ENCODE measurements at places on chromosomes 7 and 10.

DNA sequence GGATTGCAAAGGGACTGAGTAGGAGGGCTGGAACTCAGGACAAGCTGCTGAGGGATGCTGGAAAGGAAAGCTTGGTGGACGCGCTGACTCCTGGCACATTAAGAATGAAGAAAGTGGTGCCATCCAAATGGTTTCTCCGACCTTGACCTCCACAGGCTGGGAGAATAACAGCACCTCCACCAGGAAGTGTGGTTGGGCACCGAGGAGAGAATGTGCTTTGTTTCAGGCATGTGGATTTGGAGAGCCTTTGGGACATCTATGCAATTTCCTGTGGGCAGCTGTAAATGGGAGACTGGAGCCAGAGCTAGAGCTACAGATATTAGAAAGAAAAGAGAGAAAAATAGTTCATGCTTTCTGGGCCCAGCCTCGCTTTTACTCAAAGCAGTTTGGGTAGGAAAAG, 29.8 kb upstream of the HABP2 start:
- no peak for DNase-seq

- DNase-seq: peak; percentile 59
Observed at GRCh38 chr10:110056822-110057221, 49.0 kb downstream of the ADD3 start.

DNA sequence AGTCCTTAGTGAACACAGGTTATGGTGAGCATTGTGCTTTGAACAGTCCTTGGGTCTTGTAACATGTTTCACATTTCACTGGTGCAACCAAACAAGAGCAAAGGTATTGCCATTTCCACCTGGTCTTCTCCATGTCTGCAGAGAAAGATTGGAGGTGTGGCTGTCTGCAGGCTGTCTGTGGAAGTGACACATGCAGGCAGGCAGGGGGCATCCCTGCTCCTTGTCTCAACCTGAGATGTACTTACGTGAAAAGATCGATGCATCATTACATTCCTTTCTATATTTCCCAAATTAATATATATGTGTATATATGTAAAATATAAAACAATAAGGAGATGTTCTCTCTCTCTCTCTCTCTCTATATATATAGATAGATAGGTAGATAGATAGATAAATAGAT, 54.3 kb downstream of the LRRC18 start:
- no peak for DNase-seq

GRCh38 chr10:35140727-35141126, 14.1 kb downstream of the CREM start:
- DNase-seq: no peak

GRCh38 chr7:155287284-155287935, 10.3 kb upstream of the INSIG1 start:
- no peak for DNase-seq

GRCh38 chr7:17989546-17989945, 38.1 kb downstream of the PRPS1L1 start:
- DNase-seq: peak; percentile 42

- peak; percentile 29 for DNase-seq
Observed at GRCh38 chr7:69245646-69246045, 352.6 kb upstream of the AUTS2 start.

GRCh38 chr10:79223091-79224048, 123.9 kb upstream of the PPIF start:
- DNase-seq: peak; percentile 69

DNA sequence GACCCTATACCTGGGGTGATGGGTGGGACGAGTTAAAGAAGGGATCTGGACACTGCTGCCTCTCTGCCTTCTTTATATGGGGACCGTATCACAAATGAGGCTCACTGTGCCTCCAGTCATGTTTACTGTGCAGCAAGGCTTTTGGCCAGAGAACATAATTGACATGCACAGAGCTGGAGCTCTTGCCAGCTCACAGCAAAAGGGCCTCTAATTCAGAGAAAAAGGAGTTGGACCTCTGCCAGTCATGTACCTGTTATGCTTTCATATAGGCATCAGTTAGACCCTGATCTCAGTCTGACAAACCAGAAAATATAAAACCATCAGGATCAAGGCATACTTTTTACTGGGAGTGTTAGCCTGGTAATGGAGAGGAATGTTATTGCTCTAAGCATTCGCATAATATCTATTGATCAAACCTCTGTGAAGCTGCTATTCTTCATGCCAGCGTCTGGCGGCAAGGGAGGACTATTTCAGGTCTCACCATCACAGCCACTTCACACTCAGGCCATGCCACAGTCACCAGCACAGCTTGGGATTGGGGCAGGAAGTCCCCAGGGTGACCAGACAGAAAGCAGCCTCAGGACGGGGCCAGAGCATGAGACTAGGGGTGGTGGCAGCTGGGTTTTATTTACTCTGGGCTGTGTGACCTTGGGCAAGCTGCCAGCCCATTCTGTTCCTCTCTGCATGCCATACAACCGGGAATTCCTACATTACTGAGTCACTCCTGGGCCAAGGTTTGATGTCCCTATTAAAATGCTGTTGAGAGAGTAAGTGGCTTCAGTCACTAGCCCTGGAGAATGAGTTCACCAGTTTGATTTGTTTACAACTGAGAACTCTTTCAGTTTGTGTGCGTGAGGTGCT, 90.1 kb downstream of the NPSR1 start:
- DNase-seq: peak; percentile 71

- DNase-seq: peak; percentile 36
Observed at GRCh38 chr7:116552602-116553001, 27.8 kb downstream of the CAV1 start.

GRCh38 chr10:79336739-79337138, 10.5 kb upstream of the PPIF start:
- peak; percentile 65 for DNase-seq

DNA sequence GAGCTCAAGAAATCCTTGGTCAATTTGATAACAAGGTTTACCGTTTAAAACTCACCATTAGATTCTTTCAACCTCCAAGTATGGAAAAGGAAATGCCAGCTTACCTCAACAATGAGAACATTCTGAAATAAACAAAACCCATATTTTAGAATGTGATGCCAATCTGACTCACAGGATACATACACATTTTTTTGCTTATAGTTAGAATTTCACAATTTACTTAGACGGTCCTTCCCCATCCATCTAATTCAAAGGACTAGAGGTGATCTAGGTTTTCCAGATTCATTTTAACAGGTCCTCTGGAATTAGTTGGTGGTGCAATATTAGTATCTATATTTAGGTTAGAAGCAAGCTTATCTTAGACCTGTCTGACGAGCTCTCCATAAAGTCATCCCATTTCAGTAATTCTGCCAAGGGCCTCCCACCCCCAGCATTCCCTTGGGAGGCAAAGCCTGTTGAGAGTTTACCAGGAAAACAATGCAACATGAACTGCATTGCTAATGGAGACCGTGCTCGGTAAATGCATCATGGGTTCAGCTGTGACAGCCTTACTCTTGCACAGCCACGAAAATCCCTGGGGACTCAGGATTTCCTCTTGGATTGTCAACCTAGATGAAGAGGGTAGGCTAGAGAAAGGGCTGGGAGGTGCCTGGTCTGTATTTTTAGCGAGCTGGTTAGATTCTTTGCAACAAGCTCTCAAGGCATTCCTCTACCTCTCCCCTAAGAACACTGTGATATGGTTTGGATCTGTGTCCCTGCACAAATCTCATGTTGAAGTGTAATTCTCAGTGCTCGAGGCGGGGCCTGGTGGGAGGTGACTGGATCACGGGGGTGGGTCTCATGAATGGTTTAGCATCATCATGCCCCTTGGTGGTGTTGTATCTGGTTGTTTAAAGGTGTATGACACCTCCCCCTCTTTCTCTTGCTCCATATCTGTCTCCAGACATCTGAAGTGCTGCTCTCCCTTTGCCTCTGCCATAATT, 93.8 kb downstream of the PRTFDC1 start:
- DNase-seq: peak; percentile 55

- no peak for DNase-seq
Observed at GRCh38 chr7:53048638-53049037, 13.2 kb downstream of the POM121L12 start.

- DNase-seq: no peak
Observed at GRCh38 chr7:50621973-50622490, 56.8 kb upstream of the DDC start.

DNA sequence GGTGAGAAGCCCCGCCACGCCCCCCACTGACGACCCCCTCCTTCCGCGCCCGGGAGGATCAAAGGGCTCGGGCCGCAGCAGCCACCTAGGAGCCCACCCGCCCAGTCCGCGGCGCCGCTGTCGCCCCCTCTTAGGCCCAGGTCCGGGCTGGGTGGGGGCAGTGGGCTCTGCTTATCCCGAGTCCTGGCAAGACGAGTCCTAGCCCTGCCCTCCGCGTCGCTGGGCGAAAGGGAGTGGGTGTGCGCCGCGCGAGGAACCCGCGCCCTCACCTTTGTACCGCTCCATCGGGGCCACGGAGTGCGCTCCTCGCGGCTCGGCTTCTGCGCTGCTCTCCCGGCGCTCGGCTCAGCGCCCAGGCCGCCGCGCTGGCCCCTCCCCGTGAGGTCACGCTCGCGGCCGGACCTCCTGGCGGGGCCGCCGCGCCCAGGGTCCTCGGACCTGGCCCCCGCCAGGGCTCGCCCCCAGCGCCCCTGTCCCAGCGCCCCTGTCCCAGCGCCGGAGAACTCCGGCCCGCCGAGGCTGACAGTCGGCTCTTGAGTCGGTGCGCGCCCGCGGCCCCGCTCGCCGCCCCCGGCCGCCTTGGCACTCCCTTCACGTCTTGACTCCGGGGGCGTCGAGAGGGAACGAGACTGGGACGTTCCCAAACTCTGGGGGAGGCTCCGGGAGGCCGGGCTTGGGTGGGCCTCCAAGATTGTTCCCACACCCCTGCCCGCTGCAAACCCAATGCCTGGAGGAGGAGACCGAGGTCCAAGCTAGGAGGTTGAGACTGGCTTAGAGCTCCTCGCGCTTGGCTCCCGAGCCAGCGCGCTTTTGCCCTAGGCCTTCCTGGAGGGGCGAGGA, at the start of gene AFAP1L2:
TSS of gene AFAP1L2 (minus strand) at position 332 of the 840 bp plus-strand sequence. CDS start at position 285, 47 bp downstream.
- DNase-seq: no peak

- no peak for DNase-seq
Observed at GRCh38 chr10:130364631-130365411, 228.6 kb downstream of the GLRX3 start.

GRCh38 chr10:12109286-12109685, 20.2 kb upstream of the SEC61A2 start:
- no peak for DNase-seq

- no peak for DNase-seq
Observed at GRCh38 chr7:35777121-35777520, 23.7 kb upstream of the SEPTIN7 start.

GRCh38 chr10:101007915-101008822, 8.6 kb downstream of the LZTS2 start:
- no peak for DNase-seq

GRCh38 chr10:116311016-116311415, 13.2 kb upstream of the CCDC172 start:
- no peak for DNase-seq

- DNase-seq: no peak
Observed at GRCh38 chr7:3103614-3104398, 60.1 kb upstream of the CARD11 start.

- DNase-seq: no peak
Observed at GRCh38 chr7:135091717-135092116, 56.2 kb upstream of the TMEM140 start.

Data from astrocyte of the spinal cord (primary cell).